ENCODE measurements at places on chromosomes 1 and 21. TPM values are rescaled to one million over a fixed set of nuclear protein-coding genes. Genes with fewer than 3 reads are reported as not detected.

LINGO4 gene
- not detected for polyA plus RNA-seq

- DNase-seq: no peak
Measured at GRCh38 chr1:187871177-187871845, 1042.6 kb downstream of the PLA2G4A start.

DNA sequence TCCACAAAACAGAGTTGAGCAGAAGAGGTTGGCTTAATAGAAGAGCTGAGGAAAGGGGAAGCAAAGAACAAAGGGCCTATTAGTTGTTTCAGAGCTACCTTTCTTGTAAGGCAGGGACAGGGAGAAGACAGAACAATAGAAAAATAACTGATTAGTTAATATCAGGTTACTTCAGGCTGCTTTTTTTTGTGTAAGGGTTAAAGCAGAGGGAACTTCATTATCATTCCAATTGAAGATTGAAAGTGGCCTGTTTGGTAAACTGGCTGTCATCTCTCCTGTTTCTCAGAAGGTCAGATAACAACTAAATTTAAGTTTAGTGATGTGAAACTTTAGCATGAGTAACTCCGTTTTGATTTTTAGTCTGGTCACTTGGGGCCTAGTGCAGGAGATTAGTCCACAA, 22.3 kb downstream of the CDC42 start:
- no peak for DNase-seq

- peak; percentile 4 for DNase-seq
Measured at GRCh38 chr1:167455786-167456446, 62.4 kb downstream of the CD247 start.

GRCh38 chr21:41562101-41563000, 54.4 kb upstream of the TMPRSS2 start:
- no peak for DNase-seq

- no peak for DNase-seq
Measured at GRCh38 chr1:195236991-195237889, 1371.0 kb downstream of the KCNT2 start.

Measured in fibroblast of lung (primary cell).